ENCODE measurements at places on chromosomes 11 and 22. TPM values are rescaled to one million over a fixed set of nuclear protein-coding genes. Genes with fewer than 3 reads are reported as not detected.

The SNX32 gene
- total RNA-seq: 0.11 TPM

The APOL5 gene
- not detected for total RNA-seq

The OR4B1 gene
- not detected for total RNA-seq

The TMEM25 gene
- 25.7 TPM for total RNA-seq

GRCh38 chr11:106398502-106399075, 321.1 kb downstream of the AASDHPPT start:
- DNase-seq: no peak

The RIMBP3C gene
- total RNA-seq: not detected

- DNase-seq: no peak
Measured at GRCh38 chr11:66150140-66150539, 80.1 kb downstream of the PACS1 start.

DNA sequence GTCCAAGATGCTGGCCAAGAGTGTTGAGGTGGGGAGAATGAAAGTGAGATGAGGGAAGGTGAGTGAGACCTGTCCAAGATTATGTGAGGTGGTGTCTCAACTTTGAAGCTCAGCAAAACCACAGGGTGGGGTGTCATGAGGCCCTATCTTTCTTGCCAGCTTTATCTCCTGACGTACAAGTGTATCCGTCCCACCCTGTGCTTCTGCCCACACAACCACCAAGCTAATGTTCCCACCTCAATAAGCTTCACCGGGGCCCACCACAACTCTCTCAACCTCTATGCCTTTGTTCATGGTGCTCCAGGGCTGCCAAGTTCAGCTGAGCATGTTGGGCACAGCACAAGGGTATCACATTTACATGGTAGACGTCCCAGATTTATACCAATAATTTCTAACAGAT, 7.1 kb upstream of the TPST2 start:
- DNase-seq: no peak

- DNase-seq: peak; percentile 74
Measured at GRCh38 chr11:73393479-73394415, 17.5 kb downstream of the RELT start.

The AMPD3 gene
- 7.6 TPM for total RNA-seq

The DMC1 gene
- total RNA-seq: 4.0 TPM

DNA sequence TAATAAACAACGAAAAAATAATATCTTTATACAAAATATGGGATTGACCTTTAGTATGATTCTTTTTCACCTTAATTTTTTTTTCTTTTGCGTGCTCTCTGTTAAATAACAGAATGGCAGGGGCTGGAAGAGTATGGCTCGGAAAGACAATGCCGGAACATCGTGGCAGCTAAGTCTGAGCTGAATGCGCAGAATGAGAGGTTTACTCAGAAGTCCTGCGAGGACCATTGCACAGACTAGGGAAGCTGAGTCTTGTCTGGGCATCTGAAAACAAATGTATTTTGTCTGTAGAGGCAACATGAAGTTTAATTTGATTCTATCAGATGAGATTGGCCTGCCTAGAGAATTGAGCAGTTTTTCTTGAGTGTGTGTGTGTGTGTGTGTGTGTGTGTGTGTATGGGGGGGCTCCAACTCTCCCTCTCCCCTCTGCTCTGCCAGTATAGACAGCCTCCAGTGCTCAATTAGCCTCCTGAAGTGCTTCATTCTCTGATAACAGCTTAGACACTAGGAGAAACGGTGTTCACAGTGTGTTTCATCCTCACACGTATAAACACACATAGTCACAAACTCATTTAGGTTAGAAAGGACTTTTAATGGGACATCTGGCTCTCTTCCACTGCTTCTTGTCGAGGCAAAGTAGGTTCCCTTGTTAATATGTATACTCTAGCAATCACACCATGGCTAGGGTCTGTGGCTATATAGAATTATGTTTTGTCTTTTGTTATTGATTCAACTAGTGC, 244.3 kb upstream of the SORL1-AS1 start:
- no peak for DNase-seq

GRCh38 chr11:31814176-31814868, 3.2 kb upstream of the PAX6 start:
- no peak for DNase-seq

DNA sequence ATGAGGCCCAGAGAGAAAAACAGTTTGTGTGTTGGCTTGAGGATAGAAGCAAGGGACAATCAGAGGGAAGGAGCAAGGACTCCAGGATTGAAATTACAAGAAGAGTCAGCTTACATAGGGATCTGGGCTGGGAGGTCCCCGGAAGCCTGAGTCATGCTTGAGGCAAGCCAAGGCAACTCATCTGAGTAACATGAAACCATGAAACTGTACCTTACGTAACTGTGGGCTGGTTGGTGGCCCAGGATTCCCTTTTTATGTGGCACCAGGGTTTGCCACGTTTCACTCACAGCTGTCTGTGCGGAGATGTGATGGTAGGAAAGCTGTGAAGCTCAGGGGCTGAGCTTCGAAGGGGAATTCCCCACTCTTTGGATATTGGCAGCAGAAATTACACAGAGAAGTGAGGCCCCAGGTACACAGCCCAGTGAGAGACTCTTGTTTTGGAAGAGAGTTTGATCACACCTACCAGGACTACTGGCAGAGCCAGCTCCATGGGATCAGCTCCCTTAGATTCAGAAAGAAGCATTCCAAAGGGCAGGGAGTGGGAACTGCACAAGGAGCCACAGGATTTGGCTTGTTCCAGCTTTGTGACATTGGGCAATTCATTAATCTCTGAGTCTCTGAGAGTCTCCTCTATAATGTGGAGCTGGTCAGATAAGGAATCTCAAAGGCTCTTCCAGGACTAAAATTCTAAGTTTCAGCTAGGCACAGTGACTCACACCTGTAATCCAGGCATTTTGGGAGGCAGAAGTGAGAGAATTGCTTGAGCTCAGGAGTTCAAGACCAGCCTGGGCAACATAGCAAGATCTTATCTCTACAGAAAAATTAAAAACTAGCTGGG, 7.8 kb downstream of the SLC5A1 start:
- DNase-seq: peak; percentile 97

The IGSF9B gene
- total RNA-seq: 1.6 TPM

GRCh38 chr22:19974268-19974861, 32.7 kb upstream of the TXNRD2 start:
- DNase-seq: peak; percentile 30

GRCh38 chr11:46159680-46160079, 38.4 kb upstream of the PHF21A start:
- peak; percentile 97 for DNase-seq
